ENCODE measurements at places on chromosomes 3 and 15. TPM values are rescaled to one million over a fixed set of nuclear protein-coding genes. Genes with fewer than 3 reads are reported as not detected.

- no peak for DNase-seq
These were observed 505.3 kb upstream of the NR2F2 start for GRCh38 chr15:95825208-95825607.

GP9 gene
- total RNA-seq, result not detected

- DNase-seq, result no peak
These were observed 55.8 kb downstream of the SEMA6D start for GRCh38 chr15:47773143-47773542.

MITF gene
- 57.3 TPM for total RNA-seq

- DNase-seq, result peak; percentile 96
These were observed 9.3 kb downstream of the COLQ start for GRCh38 chr3:15512166-15512565.
